ENCODE measurements at places on chromosomes 7 and 10. TPM values are rescaled to one million over a fixed set of nuclear protein-coding genes. Genes with fewer than 3 reads are reported as not detected.

GRCh38 chr7:31327071-31327470, 13.5 kb downstream of the NEUROD6 start:
- no peaks in the 10 kb centered on the region for H3K4me1 ChIP-seq
- no peaks in the 10 kb centered on the region for H3K36me3 ChIP-seq
- no peak overlapping the region for H3K27ac ChIP-seq

- no peak overlapping the region for H3K27ac ChIP-seq
- peak; percentile 53 for DNase-seq
- H3K4me3 ChIP-seq: no peak overlapping the region
- H3K27me3 ChIP-seq: peaks cover 5% of the 10 kb centered on the region
These were observed 15.4 kb downstream of the CTBP2 start for GRCh38 chr10:125144693-125145623.

DNA sequence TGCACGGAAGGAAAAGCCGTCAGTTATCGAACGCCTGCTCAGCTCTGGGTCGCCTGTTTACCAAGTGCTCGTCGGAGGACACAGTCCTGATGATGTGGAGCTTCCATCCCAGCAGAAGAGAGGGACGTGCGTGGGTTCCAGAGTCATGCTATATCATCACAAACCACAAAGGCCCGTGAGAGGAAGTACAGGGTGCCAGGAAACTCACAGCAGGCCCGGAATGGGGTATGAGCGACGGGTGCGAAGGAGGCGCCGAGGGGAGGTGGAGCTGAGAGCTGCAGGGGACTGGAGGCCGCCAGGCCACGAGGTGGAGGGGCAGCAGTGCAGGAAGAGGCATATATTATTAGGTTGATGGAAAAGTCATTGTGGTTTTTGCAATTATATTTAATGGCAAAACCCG, 102.5 kb downstream of the ACTR3B start:
- H3K4me1 ChIP-seq: peaks cover 13% of the 10 kb centered on the region
- H3K36me3 ChIP-seq: no peaks in the 10 kb centered on the region
- H3K4me3 ChIP-seq: no peak overlapping the region
- H3K27me3 ChIP-seq: peaks cover 6% of the 10 kb centered on the region
- no peak overlapping the region for H3K27ac ChIP-seq
- no peak for DNase-seq

DNA sequence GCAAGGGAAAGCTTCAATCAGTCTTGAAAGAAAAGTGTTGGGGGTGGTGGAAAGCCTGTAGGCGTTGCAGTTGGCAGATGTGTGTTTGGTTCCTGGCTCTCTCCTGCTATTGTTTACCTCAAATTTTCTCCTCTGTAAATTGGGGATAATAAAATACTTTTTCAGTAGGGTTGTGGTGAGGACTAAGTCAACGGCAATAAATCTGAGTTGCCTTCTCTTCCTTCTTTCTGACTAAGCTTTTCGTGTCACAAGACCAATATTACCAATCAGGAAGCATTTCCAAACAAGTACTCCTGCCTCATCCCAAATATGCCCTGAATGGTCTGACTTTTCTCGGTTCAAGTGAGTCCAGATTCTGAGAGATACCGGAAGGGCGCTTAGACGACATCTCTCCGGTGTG, 54.0 kb downstream of the CREB5 start:
- H3K27ac ChIP-seq: no peak overlapping the region
- no peak overlapping the region for H3K4me3 ChIP-seq
- no peaks in the 10 kb centered on the region for H3K27me3 ChIP-seq
- DNase-seq: no peak

DNA sequence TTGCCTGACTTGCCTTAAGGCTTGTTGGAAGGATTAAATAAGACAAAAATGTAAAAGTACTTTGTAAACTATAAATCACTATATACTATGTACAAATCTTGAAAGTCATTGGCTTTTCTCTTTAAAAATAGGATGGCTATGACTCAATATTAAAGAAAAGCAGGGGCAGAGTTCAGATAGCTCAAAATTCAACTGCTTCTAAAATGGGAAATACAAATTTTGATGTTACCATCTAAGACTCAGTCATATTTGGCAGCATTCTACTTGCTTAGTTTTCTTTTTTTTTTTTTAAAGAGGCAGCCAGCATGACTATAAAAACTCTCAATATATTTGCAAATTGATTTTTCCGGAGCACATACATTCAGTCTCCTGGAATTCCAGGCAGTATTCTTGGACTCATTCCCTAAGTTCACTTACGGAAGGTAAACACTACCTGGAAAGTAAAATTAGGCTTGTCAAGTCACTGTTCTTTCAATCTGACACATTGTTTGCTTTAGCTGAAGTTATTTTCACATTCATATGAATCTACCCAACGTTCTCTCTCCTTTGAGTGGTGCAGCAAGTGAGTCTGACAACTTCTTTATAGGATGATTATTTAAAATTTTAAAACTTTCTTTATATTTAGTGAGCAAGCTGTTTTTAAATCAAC, 133.8 kb upstream of the CCDC6 start:
- DNase-seq: no peak
- peaks cover 4% of the 10 kb centered on the region for H3K4me1 ChIP-seq
- no peak overlapping the region for H3K27ac ChIP-seq
- H3K4me3 ChIP-seq: no peak overlapping the region
- no peaks in the 10 kb centered on the region for H3K27me3 ChIP-seq

DNA sequence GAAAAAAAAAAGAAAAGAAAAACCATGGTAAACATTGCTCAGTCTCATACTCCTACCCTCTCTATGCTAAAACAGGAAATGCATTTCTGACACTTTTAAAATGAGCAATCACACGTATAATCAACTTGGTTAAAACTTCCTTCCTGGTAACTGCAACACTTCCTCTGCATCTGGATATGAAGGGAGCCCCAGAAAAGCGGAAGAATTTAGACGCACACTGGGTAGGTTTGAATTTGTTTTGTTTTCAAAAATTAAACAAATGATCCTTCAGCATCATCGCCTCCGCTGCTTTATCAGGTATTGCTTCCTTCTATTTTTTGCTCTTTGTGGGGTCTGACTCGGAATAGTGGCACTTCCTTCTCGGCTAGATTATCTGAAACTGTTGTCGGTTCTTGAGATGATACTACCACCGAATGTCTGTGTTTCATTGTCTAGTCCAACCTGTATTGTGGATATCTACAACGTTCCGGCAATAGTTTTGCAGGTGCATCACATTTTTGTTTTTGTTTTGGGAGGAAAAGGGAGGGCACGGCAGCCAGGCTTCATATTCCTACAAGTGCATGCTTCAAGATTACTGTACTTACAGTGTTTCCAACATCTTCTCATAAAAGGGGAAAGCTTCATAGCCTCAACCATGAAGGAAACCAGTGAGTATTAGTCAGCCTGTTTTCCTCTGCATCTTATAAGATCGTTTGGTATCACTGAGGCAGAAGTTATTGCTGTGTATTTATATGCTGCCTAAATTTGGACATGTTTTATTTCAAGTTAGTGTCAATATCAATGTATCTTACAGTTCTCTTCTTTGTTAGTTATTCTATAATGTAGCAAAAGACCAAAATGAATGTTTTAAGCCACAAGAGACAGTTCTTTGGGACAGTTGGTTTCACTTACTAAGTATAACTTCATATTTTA, at the start of gene PIK3CG:
TSS of gene PIK3CG (plus strand) at position 153 of the 912 bp plus-strand sequence. CDS start 2,280 bp downstream, outside the sequence.
- H3K4me1 ChIP-seq: peaks cover 31% of the 10 kb centered on the region
- H3K27me3 ChIP-seq: peaks cover 2% of the 10 kb centered on the region
- peak within 1 kb of the TSS; percentile 37 for H3K4me3 ChIP-seq
- H3K27ac ChIP-seq: peak within 1 kb of the TSS; percentile 79
- H3K36me3 ChIP-seq: no peaks in the 10 kb centered on the region

DNA sequence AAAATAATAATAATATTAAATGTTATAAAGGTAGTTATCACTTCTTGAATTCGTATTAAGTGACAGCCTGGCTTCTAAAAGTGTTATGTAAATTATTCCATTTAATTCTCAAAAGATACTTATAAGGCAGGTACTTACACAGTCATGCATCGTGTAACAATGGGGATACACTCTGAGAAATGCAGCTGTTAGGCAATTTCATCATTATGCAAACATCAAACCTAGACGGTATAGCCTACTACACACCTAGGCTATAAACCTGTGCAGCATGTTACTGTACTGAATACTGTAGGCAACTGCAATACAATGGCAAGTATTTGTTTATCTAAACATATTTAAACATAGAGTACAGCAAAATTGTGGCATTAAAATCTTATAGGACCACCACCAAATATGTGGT, 1.5 kb downstream of the IFIT1 start:
- H3K36me3 ChIP-seq: no peaks in the 10 kb centered on the region
- peaks cover 3% of the 10 kb centered on the region for H3K4me1 ChIP-seq
- H3K27me3 ChIP-seq: no peaks in the 10 kb centered on the region
- no peak overlapping the region for H3K4me3 ChIP-seq
- DNase-seq: no peak

DNA sequence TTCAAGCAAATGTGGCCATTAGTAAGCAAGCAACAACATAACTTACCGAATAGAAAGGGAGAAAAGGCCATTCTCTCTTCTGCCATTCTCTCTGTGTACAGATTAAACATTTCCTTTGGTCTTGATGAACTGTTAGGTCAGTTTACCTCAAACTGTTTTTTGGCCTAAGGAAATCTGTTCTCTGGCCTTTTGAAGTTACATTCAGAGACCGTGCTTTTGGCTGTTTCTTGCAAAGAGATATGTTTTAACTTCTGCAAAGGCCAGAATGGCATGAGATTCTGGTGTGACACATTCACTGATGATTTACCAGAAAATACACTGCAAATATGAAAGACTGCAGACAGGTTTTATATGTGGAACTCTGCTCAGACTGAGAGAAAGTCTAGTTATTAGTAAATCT, 22.2 kb downstream of the AHR start:
- no peaks in the 10 kb centered on the region for H3K27me3 ChIP-seq
- H3K36me3 ChIP-seq: peaks cover 15% of the 10 kb centered on the region
- no peak overlapping the region for H3K4me3 ChIP-seq
- DNase-seq: no peak

DNA sequence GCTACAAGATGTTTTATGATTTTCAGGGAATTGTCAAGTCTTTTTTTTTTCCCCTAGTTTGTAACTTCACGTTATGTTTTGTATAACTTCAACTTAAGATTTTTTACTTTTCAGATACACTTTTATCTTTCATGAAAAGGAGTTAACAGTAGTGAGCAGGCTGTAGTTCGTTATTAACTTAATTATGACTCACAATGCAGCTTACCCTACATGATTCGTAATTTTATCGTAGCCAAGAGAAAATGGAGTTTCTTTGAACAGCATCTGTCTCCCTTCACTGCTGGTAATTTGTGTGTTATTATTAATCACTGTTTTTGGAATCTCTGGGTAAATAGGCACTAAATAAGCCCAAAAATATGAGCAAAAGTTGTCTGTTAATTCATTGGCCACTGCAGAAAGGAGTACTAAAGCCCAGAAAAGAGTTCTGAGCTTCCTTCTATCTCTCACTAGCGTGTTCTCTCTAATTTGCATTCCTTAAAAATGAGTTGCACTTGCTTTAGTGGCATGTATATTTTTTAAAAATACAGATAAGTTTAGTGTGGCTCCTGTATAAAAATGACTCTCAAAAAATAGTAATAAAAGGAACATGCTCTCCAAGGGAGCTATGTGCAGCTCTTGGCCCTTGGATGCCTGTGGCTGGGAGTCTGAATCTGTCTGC, 36.1 kb downstream of the RALA start:
- peaks cover 63% of the 10 kb centered on the region for H3K36me3 ChIP-seq
- H3K27ac ChIP-seq: no peak overlapping the region
- H3K27me3 ChIP-seq: peaks cover 8% of the 10 kb centered on the region

GRCh38 chr10:130493446-130494145, 357.4 kb downstream of the GLRX3 start:
- H3K4me1 ChIP-seq: no peaks in the 10 kb centered on the region
- DNase-seq: no peak
- no peak overlapping the region for H3K27ac ChIP-seq
- no peak overlapping the region for H3K4me3 ChIP-seq
- H3K27me3 ChIP-seq: peaks cover 17% of the 10 kb centered on the region
- H3K36me3 ChIP-seq: peaks cover 12% of the 10 kb centered on the region

- peaks cover 63% of the 10 kb centered on the region for H3K4me1 ChIP-seq
- peak; percentile 87 for DNase-seq
- peak overlapping the region; percentile 87 for H3K27ac ChIP-seq
- no peak overlapping the region for H3K4me3 ChIP-seq
- no peaks in the 10 kb centered on the region for H3K36me3 ChIP-seq
- H3K27me3 ChIP-seq: peaks cover 8% of the 10 kb centered on the region
These were observed 96.5 kb upstream of the TARP start for GRCh38 chr7:38369816-38370493.

DNA sequence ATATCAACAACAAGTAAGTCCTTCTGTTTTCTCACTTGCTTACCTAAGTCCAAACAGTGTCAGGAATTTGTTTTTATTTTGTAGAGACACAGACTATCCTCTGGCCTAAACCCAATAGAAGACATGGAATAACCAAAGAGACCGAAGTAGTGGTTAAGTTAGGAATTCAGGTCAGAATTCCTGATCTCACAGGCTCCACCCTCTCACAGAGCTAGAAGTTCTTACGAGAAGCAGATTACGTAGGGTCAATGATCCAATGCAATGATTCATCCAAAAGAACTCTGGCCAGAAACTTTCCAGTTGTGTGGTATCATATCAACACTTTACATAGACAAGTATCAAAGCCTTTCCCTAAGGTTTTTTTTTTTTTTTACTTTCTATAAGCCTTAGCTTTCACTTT, 73.8 kb downstream of the IQUB start:
- DNase-seq: no peak
- no peaks in the 10 kb centered on the region for H3K4me1 ChIP-seq
- H3K27ac ChIP-seq: no peak overlapping the region

- no peak for DNase-seq
- H3K27ac ChIP-seq: no peak overlapping the region
- H3K27me3 ChIP-seq: no peaks in the 10 kb centered on the region
- no peak overlapping the region for H3K4me3 ChIP-seq
- H3K4me1 ChIP-seq: peaks cover 4% of the 10 kb centered on the region
- no peaks in the 10 kb centered on the region for H3K36me3 ChIP-seq
These were observed 27.2 kb downstream of the LSM5 start for GRCh38 chr7:32462977-32463376.

GRCh38 chr7:30815388-30815854, 44.2 kb downstream of the MINDY4 start:
- no peak for DNase-seq
- no peaks in the 10 kb centered on the region for H3K27me3 ChIP-seq
- H3K36me3 ChIP-seq: peaks cover 4% of the 10 kb centered on the region
- H3K4me3 ChIP-seq: no peak overlapping the region
- no peak overlapping the region for H3K27ac ChIP-seq

ETV1 gene
- total RNA-seq: 18.2 TPM

STRA8 gene
- not detected for total RNA-seq

FAM131B gene
- total RNA-seq: 1.0 TPM

FZD8 gene
- 45.9 TPM for total RNA-seq

SLC13A4 gene
- total RNA-seq: not detected

GPR85 gene
- 3.0 TPM for total RNA-seq

TMEM273 gene
- 1.6 TPM for total RNA-seq

JAKMIP3 gene
- total RNA-seq: 0.05 TPM

Data from endothelial cell (in vitro differentiated cells).